ENCODE measurements at places on chromosomes 6 and 20.

- DNase-seq, result no peak
Observed at GRCh38 chr6:52992980-52993920, 1.8 kb downstream of the GSTA4 start.

DNA sequence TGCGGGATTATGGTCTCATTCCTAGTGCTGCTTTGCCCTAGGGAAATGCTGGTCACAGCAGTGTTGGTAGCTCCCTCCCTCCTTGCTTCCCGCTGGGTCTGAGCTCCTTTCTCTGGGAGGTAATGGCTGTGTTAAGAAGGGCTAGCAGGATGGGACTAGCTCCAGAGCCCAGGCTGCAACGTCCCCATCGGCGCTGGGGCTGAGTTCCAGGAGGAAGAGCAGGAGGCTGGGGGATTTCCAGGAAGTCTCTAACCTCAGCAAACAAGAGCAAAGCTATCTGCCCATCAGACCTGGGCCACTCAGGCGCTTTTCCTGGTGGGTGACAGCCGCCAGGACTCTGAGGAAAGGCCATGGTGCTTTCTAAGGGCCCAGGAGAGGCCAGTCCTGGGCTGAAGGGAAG lies 174.2 kb downstream of the DLL1 start:
- no peak for DNase-seq

- DNase-seq, result no peak
Observed at GRCh38 chr6:42417641-42418112, 34.0 kb downstream of the TRERF1 start.

- no peak for DNase-seq
Observed at GRCh38 chr20:8433291-8433690, 301.2 kb downstream of the PLCB1 start.

- DNase-seq, result no peak
Observed at GRCh38 chr20:54474866-54475265, 527 bp upstream of the DOK5 start.

GRCh38 chr6:30219244-30219643 lies 6.0 kb upstream of the TRIM26 start:
- DNase-seq, result no peak

GRCh38 chr6:138656364-138657064 lies 117.1 kb upstream of the CCDC28A start:
- no peak for DNase-seq

- no peak for DNase-seq
Observed at GRCh38 chr20:48294196-48294595, 508.9 kb upstream of the SULF2 start.

- DNase-seq, result no peak
Observed at GRCh38 chr20:3400260-3401155, 7.0 kb downstream of the DNAAF9 start.

GRCh38 chr6:163415620-163416556 lies 1.4 kb downstream of the QKI start:
- DNase-seq, result no peak

DNA sequence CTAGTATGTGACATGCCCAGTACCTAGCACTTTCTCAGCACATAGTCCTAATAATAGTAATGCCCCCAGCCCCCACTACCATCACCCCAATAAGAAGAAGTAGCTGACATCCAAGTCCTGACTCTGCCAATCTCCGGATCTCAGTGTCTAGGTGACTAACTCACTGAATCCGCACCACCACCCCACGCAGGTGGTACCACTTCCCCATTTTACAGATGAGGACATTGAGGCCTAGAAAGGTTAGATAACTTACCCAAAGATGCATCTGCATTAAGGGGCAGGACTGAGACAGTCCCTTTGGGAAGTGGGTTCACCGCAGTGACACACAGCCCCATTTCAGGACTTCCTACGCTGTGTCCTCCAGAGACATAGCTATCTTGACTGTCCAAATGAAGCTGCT lies 241.2 kb downstream of the TFAP2C start:
- DNase-seq, result no peak

- no peak for DNase-seq
Observed at GRCh38 chr6:300026-300425, 7.7 kb downstream of the DUSP22 start.

DNA sequence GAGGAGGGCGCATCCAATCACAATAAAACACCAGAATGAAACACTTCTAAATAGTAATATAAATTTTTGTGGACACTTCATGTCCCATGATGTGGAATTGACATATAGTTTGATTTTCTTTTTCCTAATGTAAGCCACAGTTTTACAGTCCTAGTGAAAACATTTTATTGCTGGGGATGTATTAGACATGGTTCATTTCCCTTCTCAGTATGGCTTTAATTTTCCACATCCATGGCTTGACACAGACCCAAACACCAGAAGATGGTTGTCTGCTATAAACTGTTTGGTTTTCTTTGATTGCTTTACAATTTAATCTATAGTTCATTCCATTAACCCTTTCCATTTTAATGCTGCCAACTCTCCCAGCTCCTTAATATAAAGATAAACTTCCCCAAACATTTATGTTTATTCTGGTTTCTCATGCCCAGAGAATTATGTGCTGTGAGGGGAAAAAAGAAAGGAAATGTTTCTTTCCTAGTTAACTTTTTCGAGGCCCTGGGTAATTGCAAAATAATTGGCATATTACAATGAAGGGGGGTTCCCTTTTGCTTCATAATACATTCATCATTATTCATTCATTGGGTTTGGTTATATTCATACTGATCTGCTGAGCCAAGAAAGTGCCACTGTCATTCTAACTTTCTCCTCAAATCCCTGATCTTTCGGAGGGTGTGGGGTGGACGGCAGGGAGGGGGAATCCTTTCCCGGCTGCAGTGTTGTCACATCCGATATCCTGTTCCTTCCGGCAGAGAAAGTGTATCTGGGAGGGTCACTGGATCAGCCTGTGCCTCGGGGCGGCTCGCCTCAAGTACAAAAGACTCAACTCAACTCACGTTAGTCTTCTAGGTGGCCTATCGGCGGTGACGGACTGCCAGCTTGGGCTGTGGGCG lies 127.6 kb upstream of the TFAP2D start:
- no peak for DNase-seq

- DNase-seq, result no peak
Observed at GRCh38 chr6:150492507-150492906, 107.2 kb upstream of the PLEKHG1 start.

DNA sequence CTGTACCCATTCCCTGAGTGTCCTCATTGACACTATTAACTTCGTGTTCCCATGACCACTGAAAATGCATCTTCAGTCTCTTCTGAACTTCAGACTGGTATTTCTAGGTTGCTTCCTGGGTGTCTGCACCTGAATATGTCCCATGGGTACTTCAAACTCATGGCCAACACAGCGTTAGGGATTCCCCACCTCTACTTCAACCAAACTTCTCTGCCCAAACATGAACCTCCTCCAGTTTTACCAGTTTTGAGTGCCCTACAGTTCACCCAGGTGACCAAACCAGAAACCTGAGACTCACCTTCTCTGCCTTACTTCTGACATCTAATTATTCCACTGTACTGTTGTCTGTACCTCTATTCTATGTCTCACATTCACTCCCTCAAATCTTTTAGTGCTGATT lies 99.5 kb upstream of the SUPT3H start:
- DNase-seq, result no peak

DNA sequence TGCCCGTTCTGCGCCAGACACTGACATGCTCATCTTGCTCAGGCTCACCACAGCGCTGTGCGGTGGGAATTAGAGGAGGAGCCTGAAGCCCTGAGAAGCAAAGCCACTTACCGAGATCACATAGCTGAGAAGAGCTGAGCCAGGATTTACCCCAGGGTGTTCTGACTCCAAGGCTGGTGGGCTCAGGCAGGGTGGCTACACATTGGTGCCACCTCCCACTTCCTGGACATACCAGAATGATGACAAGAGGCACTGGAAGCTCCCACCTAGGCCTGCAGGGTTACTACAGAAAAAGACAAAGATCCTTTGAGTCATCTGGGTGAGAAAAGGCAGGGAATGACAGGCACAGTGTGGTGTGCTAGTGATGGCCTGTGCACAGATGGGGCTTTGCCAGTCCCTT lies 24.4 kb upstream of the FKBP1A start:
- no peak for DNase-seq

GRCh38 chr20:58251348-58251978 lies 23.0 kb upstream of the ANKRD60 start:
- DNase-seq, result no peak

- DNase-seq, result no peak
Observed at GRCh38 chr20:46060301-46060881, 29.4 kb downstream of the NCOA5 start.

DNA sequence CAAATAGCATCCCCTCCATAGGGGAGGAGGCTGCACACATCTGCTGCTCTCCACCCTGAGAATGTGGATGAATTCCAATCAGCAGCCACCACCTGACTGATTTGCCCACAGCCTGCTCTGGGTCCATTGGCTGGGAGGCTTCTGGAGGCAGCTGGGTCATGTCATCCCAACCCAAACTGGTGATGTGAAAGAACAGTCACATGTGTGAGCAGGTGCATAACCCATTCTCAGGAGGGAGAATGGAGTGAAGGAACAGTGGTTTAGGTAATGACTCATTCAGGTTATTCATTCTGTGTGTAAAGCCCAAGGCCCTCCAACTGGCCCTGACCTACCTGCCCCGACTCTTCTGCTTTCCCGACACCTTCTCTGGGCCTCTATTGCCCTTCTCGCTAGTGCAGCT lies 90.9 kb upstream of the GCM1 start:
- DNase-seq, result no peak

All from activated CD4-positive, CD25-positive, alpha-beta regulatory T cell treated with anti-CD3 and anti-CD28 coated beads, Interleukin-2, amount 50 U/mL, for 16 hours (primary cell).